ENCODE measurements at places on chromosomes 5 and 9.

DNA sequence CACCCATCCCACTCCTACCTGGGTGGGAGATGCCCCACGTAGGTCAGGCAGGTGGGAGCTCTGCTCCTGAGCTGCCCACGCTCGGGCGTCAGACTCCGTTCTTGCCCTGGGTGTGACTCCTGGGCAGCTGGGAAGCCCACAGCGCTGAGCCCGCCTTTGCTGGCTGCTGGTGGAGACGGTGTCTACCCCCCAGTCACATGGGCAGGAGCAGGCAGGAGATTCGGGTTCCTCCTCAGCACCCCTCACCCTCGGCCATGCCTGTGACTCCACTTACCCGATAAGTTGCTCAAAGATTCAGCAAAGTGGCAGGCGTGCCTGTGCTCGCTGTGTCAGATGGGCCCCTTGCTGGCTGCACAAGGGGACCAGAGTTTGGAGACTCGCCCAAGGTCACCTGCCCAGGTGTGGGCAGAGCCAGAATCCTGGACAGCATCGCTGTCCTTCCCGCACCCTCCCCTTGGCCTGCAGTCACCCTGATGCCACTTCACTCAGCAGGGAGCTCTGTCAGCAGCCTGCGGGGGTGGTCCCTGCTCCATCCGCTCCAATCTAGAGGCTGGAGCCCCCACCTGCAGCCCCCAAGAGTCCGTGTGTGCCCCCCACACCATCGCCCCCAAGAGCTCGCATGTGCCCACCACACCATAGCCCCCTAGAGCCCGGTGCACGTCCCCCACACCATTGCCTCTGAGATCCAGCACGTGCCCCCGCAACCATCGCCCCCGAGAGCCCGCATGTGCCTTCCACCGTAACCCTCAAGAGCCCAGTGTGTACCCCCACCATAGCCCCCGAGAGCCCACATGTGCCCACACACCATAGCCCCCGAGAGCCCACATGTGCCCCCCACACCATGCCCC, 4.2 kb downstream of the LCN1 start:
- no peak for DNase-seq

DNA sequence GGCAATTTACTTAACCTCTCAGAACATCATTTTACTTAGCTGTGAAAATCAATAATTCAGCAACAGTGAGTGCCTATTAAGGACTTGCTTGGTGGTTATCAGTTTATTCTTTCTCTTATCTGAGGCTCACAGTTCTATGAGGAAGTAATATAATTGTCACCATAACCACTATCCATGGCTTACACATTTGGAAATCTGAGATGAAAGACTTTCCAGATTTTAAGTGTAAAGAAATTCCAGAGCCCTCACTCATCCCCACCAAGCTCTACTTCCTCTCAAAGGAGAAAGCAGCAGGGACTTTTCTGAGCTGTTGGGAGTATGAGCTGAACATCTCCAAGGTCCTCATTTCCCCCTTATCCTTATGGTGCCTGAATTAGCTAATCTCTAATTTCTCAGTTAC, 321.5 kb downstream of the FBXL7 start:
- DNase-seq, result no peak

- peak; percentile 9 for DNase-seq
Measured at GRCh38 chr5:14414007-14414406, 167.6 kb upstream of the OTULINL start.

DNA sequence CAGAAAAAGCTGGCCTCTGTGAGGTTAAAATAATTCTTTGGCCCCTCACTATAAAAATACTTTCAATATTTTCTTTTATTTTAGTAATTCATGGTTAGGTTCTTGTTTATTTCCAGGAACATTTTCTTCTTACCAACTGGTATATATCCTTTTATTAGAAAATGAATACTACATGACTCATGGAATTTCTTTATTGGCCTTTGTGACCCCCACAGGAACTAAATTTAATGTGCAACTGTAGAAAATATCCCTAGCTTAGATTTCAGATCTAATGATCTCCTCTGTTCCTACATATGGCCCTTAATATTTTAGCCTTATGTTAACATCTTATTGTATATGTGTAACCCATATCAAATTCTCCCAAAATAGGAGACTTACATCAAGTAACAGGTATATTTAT, 429.9 kb downstream of the NR2F1-AS1 start:
- no peak for DNase-seq

- no peak for DNase-seq
Measured at GRCh38 chr9:89975630-89976029, 370.8 kb downstream of the GADD45G start.

GRCh38 chr5:139675213-139675612, 27.1 kb downstream of the CXXC5 start:
- no peak for DNase-seq

GRCh38 chr5:69492391-69492922, at the start of gene OCLN:
Gene OCLN (plus strand): TSS chr5:69492790. CDS start chr5:69504245, 11,455 bp downstream.
- DNase-seq, result peak; percentile 13

DNA sequence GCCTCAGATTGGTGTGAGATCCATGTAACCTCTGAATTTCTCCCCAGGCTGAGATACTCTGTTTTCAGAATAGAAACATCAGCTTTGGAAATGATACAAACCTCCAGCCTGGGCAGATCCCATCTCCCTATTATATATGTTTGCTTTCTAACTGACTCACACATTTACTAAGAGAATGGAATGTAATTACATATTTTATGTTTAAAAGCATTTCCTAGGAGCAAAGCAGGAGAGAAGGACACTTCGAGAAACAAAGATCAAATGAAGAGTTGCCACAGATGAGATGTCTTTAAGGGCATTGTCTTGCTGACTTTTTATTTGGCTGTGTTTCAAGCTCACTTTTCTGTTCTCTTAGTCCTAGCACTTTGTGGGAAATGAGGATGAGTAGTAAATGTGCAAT, 96.3 kb downstream of the CDH18 start:
- DNase-seq, result no peak

DNA sequence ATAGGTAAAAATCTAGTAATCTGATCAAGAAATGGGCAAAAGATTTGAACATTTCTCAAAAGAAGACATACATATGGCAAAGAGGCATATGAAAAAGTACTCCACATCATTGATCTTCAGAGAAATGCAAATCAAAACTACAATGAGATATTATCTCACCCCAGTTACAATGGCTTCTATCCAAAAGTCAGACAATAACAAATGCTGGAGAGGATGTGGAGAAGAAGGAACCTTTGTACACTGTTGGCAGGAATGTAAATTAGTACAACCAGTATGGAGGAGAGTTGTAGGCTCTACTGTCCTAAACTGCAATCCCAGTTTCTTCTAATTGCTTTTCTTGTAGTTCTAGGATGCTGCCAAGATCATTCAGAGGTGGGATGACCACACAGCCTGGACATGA, 193.5 kb upstream of the RFX3 start:
- no peak for DNase-seq

- DNase-seq, result no peak
Measured at GRCh38 chr9:79465156-79465555, 106.6 kb upstream of the TLE4 start.
